CD4-positive, alpha-beta T cell (primary cell): ENCODE measurements at places on chromosomes 2 and 18. TPM values are rescaled to one million over a fixed set of nuclear protein-coding genes. Genes with fewer than 3 reads are reported as not detected.

DNA sequence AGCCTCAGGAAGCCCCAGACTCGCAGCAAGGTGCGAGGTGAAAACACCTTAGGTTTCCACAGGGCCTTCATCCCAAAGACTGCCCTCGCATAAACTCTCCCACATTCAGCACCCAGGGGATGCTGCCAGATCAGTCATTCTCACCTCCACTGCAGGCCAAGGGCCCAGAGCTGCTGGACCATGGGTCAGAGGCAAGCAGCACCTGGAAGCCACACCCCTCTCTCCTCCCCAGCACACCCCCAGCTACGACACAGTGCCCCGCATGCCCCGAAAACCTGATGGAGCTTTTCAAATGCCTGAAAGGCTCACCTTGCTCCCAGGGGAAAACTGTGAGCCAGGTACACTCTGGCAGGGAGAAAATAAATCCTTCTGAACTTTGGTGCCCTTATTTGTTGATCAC lies 31.9 kb upstream of the LDLRAD4 start:
- no peak overlapping the region for H3K4me3 ChIP-seq
- no peaks in the 10 kb centered on the region for H3K4me1 ChIP-seq
- DNase-seq: no peak
- H3K36me3 ChIP-seq: no peaks in the 10 kb centered on the region
- H3K27me3 ChIP-seq: no peaks in the 10 kb centered on the region
- no peak overlapping the region for H3K27ac ChIP-seq

GRCh38 chr18:74420926-74421325 lies 36.2 kb downstream of the DIPK1C start:
- no peak for DNase-seq
- no peaks in the 10 kb centered on the region for H3K27me3 ChIP-seq
- H3K36me3 ChIP-seq: no peaks in the 10 kb centered on the region
- H3K4me3 ChIP-seq: no peak overlapping the region

DNA sequence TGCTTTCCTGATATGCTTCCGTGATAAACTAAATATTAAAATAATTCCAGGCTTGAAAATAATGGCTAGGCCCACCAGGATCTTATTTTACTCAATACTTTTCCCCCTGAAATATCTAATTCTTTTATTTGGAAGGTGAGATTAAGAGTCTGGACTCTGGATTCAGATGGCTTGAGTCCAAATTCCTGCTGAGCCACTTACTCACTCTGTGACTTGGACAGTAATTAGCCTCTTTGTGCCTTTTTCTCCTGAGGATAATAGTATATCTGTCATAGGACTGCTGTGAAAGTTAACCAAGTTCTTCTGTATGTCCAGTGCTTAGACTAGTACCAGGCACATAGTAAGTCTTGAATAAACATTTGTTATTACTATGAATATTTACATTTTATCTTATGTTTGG lies 127.3 kb upstream of the ERBB4 start:
- no peak for DNase-seq
- no peaks in the 10 kb centered on the region for H3K36me3 ChIP-seq
- no peak overlapping the region for H3K4me3 ChIP-seq
- no peak overlapping the region for H3K27ac ChIP-seq

- H3K36me3 ChIP-seq: peaks cover 67% of the 10 kb centered on the region
- no peaks in the 10 kb centered on the region for H3K27me3 ChIP-seq
- H3K4me3 ChIP-seq: no peak overlapping the region
- DNase-seq: no peak
Observed at GRCh38 chr2:43944915-43945314, 50.9 kb downstream of the LRPPRC start.

DNA sequence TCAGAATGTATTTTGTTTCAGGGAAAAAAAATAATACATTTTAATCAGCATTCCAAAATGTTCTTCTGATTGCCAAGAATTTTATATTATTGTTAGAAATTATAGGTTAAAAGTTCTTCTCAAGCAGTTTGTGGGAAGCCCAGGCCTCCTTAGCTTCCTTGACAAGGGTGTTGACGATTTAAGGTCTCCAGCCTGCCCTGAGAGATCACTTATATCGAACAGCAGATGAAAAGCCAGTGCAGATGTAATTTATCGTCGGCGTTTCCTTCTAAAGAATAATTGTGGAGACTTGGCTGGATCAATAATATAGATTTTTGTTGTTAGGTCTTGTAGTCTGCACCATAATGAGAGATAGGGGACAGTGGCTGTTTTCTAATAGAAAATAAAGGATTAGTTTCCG lies 280.6 kb downstream of the ZNF407 start:
- peaks cover 20% of the 10 kb centered on the region for H3K36me3 ChIP-seq
- no peak for DNase-seq
- H3K4me3 ChIP-seq: no peak overlapping the region
- no peak overlapping the region for H3K27ac ChIP-seq
- H3K27me3 ChIP-seq: no peaks in the 10 kb centered on the region
- H3K4me1 ChIP-seq: no peaks in the 10 kb centered on the region

Gene GCG
- total RNA-seq: not detected

GRCh38 chr2:130355578-130356431 lies at the start of gene PTPN18:
PTPN18 (plus strand) TSS chr2:130356056; CDS start chr2:130356108, 52 bp downstream.
- peaks cover 16% of the 10 kb centered on the region for H3K4me1 ChIP-seq
- no peaks in the 10 kb centered on the region for H3K36me3 ChIP-seq
- H3K27ac ChIP-seq: no peak within 1 kb of the TSS
- peak within 1 kb of the TSS; percentile 60 for H3K4me3 ChIP-seq
- no peaks in the 10 kb centered on the region for H3K27me3 ChIP-seq
- peak; percentile 65 for DNase-seq

DNA sequence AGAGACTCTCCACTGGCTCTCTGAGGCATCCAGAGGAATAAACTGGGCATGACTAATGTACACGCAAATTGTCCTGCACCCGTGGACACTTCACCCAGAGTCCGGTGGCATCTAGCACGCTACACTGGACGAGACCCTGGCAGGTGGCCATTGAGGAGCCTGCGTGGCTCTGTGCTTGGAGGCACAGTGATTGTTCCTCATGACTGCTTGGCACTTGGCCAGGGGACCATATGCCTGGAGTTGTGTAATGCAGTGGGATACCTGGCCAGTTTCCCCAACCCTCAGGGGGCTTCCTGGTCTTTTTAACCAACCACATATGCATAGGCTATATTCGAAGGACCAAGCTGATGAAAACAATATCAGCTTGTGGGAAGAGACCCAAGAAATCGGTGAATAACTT lies 66.6 kb downstream of the MTCL1 start:
- DNase-seq: no peak
- H3K4me1 ChIP-seq: no peaks in the 10 kb centered on the region
- no peaks in the 10 kb centered on the region for H3K36me3 ChIP-seq
- H3K4me3 ChIP-seq: no peak overlapping the region
